ENCODE measurements at places on chromosomes 2 and 18.

DNA sequence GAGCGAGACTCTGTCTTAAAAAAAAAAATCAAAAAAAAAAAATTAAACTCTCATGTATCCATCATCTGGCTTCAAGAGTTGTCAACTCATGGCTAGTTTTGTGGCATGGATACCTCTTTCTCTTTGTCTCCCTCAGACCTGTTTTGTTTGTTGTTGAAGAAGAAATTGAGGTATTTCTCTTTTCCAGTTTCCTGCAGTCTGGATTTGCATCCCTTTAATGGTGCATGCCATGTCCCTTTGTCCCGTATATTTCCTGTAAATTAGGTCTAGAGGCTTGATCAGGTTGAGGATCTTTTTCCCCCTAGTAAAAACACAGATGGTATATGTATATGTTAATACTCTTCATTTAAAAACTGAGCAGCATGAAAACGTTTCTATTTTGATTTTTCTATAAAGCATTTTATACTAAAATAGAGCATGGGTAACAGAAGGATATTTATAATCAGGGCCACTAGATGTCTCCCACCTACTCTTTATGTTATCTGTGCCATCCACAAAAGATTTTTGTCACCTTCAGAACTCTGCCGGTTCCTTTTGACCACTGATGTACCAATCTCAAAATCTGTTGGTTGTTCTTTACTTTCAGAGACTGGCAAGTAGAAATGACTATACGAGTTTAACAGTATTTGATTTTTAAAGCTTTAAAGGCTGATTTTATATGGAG lies 80.1 kb downstream of the GALNT1 start:
- no peak for DNase-seq

DNA sequence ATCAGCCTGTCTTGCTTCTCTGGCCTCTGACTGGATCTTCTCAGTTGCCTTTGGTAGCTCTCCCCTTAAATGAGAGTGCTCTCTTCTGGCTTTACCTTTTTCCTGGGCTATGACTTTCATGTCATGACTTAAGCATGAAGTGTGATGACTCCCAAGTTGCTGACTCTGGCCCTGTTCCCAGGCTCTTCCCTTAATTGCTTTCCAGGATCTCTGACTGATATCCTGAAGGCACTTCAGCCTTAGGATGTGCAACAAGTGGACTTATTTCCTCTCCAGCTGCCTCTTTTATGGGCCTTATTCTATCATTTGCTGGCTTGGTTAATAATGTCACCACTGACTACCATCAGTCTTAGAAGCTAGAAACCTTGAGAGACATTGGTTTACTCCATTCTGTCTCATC lies 17.4 kb downstream of the SEMA4F start:
- DNase-seq, result peak; percentile 49

DNA sequence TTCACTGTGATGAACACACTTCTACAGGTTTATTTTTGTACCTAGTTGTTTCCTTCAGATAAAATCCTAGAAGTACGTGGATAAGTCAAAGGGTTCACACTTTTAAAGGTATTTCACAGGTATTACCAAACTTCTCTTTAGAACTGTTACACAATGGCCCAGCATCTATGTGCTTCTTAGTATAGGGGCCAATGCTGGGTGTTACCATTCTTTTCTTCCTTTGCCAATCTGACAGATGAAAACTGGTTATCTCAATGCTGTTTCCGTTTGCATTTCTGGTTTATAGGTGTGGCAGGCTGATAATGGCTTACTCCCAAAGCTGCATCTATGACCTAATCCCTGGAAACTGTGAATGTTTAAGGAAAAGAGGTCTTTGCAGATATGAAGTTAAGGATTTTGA lies 2.8 kb upstream of the TCF7L1 start:
- DNase-seq, result no peak

DNA sequence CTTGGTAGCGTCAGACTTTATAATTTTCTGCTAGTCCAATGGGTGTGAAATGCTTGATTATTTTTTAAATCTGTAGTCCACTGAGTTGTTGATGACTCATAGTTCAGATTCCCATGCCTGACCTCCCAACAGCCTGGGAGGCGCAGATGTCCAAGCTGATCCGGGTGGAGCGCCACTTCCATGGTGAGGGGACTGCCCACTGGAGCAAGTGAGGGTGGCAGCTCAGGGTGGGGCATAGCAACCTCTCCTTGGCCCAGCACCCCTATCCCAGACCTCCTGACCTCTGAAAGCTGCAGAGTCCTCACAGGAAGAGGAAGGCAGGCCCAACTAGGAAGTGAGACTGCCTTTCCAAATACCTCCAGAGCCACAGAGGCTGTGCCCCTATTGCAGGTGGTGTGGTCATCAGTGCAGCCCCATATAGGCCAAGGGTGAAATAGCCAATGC lies 4.4 kb downstream of the MAL start:
- no peak for DNase-seq

DNA sequence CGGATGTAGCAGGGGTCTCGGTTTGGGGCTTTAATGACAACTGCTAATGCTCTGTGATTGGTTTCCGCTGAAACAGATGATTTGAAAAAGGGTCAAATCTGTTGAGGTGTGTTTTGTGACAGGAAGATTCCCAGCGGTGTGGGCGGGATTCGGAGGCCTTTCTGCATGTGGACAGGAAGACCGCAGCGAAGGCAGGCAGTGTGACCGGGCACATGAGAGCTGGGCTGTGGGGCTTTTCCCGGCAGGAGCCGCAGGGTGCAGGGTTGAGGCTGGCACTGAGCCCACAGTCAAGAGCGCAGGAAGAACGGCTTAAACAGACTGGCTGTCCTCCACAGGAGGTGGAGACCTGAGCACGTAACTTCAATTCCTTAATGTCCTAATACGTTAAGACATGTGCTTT lies 180.0 kb upstream of the TPO start:
- no peak for DNase-seq

DNA sequence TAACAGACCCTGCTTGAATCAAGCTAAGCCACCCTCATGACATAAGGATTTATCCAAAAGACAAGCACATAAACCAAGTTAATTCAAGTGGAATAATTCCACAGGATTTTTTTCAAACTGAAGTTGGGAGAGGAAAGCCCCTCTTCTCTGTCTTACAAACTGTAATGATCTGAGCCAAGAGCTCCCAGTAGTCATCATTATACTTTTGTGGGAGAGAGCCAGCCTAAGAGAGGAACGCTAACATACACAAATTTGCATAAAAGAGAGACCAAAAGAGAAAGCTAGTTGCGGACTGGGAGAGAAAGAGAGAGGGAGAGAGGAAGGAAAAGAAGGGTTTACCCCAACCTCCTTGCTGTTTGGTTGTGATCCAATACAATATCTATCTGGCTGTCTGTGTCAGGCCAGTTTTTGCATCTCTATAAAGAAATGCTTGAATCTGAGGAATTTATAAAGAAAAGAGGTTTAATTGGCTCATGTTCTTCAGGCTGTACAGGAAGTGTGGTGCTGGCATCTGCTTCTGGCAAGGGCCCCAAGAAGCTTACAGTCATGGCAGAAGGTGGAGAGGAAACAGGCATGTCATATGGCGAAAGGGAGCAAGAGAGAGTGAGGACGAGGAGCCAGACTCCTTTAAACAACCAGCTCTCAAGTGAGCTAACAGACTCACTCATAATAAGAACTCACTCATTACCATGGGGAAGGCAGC lies 20.8 kb upstream of the PUM2 start:
- no peak for DNase-seq

DNA sequence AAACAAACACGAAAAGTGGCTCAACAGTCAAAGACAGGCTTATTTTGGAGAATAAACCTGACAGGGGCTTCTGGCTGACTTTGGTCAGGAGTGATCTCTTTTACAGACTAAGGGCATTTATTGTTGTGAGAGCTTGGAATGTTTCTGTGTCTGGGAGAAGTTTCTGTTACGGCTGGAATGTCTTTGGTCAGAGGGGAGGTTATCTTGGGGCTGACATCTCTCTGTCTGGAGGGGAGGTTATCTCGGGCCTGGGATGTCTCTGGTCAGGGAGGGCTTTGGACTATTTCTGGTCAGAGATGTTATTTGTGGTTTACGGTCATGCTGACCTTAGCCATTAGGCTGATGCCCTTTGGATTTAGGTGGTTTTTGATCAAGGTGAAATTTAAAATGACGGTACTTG lies 345.5 kb upstream of the FSIP2 start:
- DNase-seq, result no peak
